Bronchus fibroblast of lung (primary cell): ENCODE measurements at places on chromosomes 5 and 9. TPM values are rescaled to one million over a fixed set of nuclear protein-coding genes. Genes with fewer than 3 reads are reported as not detected.

PRDM9 gene
- not detected in 2 replicates for total RNA-seq

SAXO1 gene
- not detected in 2 replicates for total RNA-seq

PTGES gene
- total RNA-seq = 4.0 TPM in 2 replicates

GFM2 gene
- 25.9 and 29.9 TPM in 2 replicates for total RNA-seq

GABRA6 gene
- total RNA-seq = not detected in 2 replicates

DDX4 gene
- total RNA-seq = not detected in 2 replicates

CDC20B gene
- total RNA-seq = not detected in 2 replicates

SOX30 gene
- total RNA-seq = 0.15 TPM in 1 of 2 replicates, not detected in the other

ADAMTSL1 gene
- total RNA-seq = 35.8 and 39.1 TPM in 2 replicates

SLC12A2 gene
- 5.6 and 6.6 TPM in 2 replicates for total RNA-seq

TMC1 gene
- total RNA-seq = 0.45 TPM in 1 of 2 replicates, not detected in the other

ADGRD2 gene
- not detected in 2 replicates for total RNA-seq

BARX1 gene
- not detected in 2 replicates for total RNA-seq

GRIA1 gene
- 1.3 and 1.5 TPM in 2 replicates for total RNA-seq

SNX18 gene
- 33.4 and 39.5 TPM in 2 replicates for total RNA-seq

FOXE1 gene
- total RNA-seq = not detected in 2 replicates

POU5F2 gene
- under 0.01 TPM in 2 replicates for total RNA-seq

DOCK2 gene
- total RNA-seq = 3.0 and 4.2 TPM in 2 replicates

PCDHGB3 gene
- total RNA-seq = 0.45 and 0.50 TPM in 2 replicates

KLF9 gene
- 31.3 and 33.7 TPM in 2 replicates for total RNA-seq

SLCO6A1 gene
- not detected in 2 replicates for total RNA-seq
